ENCODE measurements at places on chromosomes 7 and 10.

DNA sequence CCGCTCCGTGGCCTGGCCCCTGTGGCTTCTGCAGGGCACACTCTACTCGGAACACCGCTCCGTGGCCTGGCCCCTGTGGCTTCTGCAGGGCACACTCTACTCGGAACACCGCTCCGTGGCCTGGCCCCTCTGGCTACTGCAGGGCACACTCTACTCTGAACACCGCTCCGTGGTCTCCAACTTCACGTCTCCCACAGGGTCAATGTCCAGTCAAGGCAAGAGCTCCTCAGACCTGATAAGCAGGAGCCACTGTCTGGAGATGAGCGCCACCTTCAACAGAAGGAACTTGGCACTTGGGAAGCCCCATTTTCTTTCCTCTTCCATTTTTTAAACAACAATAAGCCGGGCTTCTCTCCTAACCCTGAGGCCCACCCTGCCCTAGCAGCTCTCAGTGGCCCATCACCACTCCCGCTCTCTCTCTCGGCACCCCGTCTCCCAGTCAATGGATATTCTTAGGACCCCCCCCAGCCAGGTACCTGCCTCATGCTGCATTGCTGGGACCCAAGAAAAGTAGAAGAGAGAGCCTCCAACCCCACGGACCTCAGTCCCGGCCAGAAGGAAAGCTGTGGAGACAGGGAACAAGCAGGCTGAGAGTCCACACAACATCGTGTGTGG lies 56.3 kb downstream of the PRKAG2 start:
- DNase-seq, result no peak

- DNase-seq, result no peak
Measured at GRCh38 chr7:71824006-71824760, 588.0 kb downstream of the CALN1 start.

DNA sequence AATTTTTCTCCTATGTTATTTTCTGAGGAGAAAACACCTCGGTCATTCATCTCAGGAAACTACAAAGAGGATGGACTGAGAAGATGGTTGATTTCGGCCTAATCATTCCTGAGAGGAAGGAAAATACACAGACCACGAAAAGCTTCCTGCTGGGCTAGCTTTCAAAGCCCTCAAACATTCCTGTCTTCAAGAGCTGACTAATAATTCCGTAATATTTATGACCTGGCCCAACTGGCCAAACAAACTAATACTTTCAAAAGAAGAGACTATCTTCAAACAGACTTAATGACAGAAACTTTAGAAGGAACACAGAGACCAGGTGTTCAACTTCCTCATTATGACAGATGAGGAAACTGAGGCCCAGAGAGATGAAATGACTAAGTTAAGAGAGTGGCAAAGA lies 215.1 kb upstream of the FRMD4A start:
- no peak for DNase-seq

- no peak for DNase-seq
Measured at GRCh38 chr10:14451341-14451740, 120.6 kb upstream of the FRMD4A start.

DNA sequence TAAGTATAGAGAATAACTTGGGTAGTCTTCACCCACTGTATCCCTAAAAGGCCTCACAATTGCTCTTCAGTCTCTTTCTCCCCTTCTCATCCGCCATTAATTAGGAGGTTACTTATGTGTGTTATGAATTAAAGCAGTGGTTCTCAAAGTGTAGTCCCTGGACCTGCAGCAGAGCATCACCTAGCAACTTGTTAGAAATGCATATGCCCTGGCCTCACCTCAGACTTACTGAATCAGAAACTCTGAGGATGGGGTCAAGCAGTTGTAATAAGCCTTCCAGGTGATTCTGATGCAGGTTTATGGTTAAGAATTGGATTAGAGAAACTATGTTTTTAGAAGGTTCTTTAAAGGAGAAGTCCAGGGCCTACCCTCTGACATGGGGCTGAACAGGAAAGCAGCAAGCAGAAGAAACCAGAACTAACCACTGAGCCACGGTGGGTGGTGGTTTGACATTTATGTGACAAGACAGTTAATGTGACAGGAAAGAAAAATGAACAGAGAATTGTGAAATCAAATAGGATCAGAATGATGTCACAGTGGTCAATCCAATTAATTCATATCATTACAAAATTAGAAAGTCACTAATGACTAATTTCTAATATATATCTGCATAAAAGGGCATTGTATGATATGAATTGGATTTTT lies 37.6 kb downstream of the ENTPD1 start:
- no peak for DNase-seq

DNA sequence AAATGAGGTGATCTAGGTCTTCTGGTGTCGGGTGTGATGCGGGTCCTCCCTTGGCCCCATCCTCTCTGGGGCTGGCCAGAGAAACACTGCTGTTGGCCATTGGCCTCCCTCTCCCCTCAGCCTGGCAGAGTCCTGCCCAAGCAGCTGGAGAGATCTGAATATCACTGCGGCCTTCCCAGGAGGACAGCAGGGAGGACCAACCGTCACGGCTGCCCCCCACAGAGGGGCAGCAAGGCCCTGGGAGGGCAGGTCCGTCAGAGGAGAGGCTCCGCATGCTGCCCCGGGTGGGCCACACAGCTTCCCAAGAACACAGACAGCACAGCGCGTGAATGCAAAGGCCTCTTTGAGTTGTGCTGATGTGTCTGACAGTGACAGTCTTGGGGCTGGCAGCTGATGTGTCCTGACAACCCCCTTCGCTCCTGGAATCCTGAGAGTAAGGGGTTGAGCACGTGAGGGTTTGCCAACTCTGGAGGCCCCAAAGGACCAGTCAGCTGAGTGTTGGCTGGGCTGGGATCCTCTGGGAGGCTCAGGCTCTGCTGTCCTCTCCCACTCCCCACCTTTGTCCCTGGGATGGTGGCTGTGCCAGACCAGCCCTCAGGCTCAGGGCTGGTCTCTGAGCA lies 132.5 kb upstream of the UNC5B start:
- DNase-seq, result no peak

DNA sequence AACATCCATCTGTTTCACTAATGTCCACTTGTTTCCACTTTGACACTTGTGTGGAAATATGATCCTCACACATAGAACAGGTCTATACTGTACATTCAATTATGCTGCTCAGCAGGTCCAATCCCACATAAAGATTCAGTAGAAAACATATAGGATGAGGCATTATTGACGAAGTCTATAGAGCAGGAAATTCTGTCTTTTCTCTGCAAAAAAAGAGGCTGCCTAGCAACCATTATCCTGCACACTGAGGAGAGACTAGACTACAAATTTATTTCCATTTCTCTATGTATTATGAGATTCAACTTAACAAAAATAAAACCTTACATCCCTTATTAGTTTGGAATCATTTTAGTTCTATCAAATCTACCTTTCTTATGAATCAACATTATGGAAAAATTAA lies 204.6 kb upstream of the POM121L12 start:
- no peak for DNase-seq

GRCh38 chr10:85542152-85542551 lies 824.4 kb downstream of the GRID1 start:
- no peak for DNase-seq

DNA sequence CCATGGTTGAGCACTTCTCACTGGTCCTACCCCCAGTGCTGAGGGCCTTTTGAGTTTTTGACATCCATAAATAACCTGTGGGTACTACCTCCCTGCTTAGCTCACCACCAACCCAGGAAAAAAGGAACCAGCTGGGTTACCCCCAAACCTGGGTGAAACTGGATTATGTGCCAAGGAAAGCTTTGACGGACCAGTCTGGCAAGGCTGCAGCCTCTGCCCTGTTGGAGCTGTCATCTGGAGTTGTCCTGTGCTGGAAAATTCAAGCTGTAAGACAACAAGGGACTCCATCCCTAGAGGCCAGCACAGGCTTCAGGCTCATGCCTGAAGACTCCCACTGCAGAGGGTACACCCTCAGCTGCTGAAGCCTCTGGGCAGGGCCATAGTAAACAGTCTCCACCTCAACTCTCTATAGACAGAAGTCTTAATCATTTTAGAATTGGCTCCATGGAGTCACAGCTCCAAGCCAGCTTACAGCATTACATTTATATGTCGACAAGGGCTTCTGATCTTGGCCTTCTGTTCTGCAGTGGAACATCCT lies 115.5 kb upstream of the AFAP1L2 start:
- no peak for DNase-seq

All from activated naive CD4-positive, alpha-beta T cell (primary cell).